ENCODE measurements at places on chromosomes 13 and 19.

DNA sequence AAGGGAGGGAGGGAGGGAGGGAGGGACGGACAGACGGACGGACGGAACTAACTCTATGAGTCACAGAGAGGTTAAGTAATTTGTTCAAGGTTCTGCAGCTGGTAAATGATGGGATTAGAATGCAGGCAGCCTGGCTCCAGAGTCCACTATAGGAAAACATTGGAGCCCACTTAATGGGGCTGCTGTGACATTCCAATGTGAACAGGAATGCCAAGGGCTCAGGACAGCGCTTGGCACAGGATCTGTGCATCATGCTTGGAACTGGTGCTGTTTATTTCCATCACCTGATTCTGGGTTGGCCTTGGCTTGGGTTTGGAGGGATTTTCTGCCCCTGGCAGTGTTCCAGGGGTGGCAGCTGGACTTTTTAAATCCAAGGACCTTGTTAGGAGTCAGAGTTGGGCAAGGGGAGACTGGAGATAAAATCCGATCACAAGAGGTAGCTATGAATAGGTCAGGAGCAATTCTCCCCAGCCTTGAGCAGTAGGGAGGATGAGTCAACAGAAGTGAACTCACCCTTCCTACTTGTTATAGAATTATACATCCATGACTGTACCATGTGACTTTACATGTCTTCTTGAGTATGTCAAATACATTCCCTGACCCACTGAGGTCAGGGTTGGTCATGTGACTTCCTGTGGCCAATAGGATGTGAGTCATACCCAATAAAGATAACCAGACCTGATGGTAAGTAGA is 7.8 kb upstream of the HIF3A start:
- no peak for DNase-seq

- no peak for DNase-seq
Observed at GRCh38 chr19:695352-695949, at the start of gene PRSS57. Gene PRSS57, minus strand, starts transcription at chr19:695452. Its CDS starts 22 bp downstream, at chr19:695430.

GRCh38 chr19:11821474-11822109 is 7.5 kb downstream of the ZNF440 start:
- DNase-seq: no peak

DNA sequence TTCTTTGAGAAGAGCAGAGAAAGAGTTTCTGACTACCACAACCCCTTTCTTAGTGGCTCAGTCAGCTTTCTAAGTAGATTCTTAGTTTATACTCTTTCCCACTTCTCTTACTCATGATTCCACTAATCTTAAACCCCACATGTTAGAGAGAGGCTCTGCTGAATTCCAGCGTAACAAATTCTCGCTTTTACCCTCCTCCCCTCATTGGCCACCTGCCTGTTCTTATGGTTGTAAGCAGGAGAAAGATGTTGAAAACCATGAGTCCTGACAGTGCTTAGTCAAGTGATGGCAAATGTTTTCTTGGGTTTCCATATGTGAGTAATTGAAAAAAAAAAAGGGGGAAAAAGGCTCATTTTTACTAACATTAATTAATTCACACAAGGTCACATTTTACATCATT is 125.9 kb downstream of the ZDHHC20 start:
- no peak for DNase-seq

DNA sequence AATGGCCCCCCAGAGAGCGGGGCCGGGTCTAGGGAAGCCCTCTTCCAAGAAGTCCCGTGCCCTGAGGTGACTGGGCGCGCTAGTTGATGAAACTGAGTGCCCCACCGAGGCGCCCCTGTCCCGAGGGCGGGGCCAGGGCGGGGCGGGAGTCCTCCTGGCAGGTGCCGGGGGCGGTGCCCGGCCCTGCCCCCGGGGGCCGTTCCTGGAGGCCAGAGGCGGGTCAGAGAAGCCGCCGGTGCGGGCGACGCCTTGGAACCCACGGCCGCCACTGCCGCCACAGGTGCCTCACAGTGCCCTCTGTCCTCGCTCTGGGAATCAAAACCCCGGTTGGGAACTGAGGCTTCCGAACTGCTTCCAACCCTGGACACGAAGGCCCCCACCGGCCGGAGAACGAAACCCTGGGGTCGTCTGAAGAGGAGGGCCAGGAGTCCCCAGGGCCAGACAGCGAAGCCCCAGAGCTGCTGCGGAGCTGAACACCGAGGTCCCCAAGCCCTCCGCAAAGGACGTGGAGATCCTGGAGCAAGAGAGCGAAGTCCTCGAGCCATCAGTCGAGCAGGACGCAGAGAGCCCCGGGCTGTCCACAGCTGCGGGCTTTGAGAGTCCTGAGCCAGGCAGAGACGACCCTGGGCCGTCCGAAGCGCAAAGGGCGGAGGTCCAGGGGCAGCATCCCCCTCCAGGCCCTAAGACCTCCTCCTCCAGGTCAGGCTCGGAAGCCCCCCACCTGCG is at the start of gene MISP3:
Gene MISP3, plus strand, starts transcription at position 252 of the 726 bp plus-strand sequence. CDS start 524 bp downstream, outside the sequence.
- DNase-seq: no peak

- DNase-seq: no peak
Observed at GRCh38 chr13:51500687-51501086, 47.9 kb upstream of the INTS6 start.

DNA sequence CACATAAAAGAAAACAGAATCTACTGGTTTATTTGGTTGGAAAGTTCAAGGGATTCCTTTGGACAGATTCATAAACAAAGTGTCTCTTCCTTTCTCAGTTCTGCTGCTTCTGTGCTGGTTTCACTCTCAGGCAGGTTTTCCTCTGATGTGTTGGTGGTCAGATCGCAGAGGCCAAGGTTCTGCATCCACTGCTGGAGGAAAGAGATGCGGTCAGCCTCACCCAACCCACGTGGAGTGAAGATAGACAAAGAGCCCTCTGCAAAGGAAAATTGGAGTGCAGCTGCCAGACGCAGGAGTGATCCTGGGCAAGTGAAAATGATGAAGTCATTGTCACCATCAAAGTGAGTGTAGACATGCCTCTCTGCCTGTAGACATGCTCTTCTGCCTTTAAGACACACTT is 352.0 kb downstream of the TSHZ3 start:
- DNase-seq: no peak

GRCh38 chr13:21086929-21087328 is 25.5 kb upstream of the LATS2 start:
- no peak for DNase-seq

- no peak for DNase-seq
Observed at GRCh38 chr13:51541809-51542258, 42.4 kb upstream of the WDFY2 start.

DNA sequence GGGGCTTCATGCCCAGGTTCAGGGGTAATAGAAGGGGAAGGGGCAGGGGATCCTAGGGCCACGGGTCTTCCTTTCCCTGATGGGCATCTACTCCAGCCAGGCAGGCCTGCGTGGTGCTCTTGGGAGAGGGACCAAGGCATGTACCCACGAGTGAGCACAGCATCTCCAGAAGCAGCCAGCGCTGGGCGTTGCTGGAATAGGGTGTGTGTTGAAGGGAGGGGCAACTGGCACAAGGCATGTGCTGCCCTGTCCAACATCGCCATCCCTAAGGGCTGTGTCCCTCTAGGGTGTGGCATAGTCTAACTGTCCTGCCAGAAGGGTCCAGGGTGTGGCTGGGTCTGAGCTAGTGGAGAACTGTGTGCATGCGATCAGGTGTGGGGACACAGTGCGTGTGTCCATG is 2.9 kb downstream of the NOTCH3 start:
- DNase-seq: no peak

- DNase-seq: no peak
Observed at GRCh38 chr13:48162217-48162616, 67.3 kb upstream of the MED4 start.

Measured in dorsolateral prefrontal cortex (tissue), 122 donors.